ENCODE measurements at places on chromosomes 12 and 14. TPM values are rescaled to one million over a fixed set of nuclear protein-coding genes. Genes with fewer than 3 reads are reported as not detected.

- DNase-seq: no peak
Measured at GRCh38 chr12:90226211-90226610, 517.6 kb upstream of the ATP2B1 start.

DNA sequence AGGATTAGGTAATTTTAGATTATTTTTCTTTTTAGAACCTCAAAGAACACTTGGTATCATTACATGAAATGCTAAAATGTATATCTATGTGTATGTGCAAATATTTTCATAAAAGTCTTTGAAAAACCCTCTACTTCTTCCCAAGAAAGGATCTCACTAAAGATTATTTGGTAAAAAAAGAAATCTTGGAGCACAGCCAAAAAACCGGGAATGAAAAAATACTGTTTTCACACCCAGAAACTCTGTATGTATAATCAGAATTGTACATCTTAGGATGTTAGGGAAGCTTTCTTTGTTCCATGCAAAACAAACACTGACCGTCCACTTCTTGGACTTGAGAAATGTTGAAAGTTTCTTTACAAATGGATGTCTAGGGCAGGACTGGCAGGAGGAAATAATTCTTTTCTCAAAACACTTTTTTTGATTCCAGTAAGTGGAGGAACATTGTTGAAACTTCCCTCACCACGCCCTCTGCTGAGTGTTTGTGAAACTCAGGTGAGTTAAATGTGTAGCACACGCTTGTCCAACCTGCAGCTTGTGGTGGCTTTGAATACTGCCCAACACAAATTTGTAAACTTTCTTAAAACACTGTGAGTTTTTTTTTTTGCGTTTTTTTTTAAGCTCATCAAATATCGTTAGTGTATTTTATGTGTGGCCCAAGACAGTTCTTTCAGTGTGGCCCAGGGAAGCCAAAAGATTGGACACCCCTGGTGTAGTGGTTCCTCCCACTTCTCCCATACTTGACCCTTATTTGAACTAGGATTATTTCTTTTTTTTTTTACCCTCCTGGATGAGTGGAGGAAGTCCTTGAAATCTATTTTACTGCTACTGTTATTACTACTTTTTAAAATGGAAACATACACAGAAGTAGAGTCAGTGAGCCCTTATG is 26.6 kb downstream of the FBXO34 start:
- peak; percentile 59 for DNase-seq

PPP4R4 gene
- polyA plus RNA-seq: 0.54 TPM

- DNase-seq: no peak
Measured at GRCh38 chr14:63901434-63902085, 48.8 kb downstream of the SYNE2 start.

- DNase-seq: no peak
Measured at GRCh38 chr14:65255029-65255545, 152.8 kb upstream of the MAX start.

KRT86 gene
- polyA plus RNA-seq: 0.21 TPM

- DNase-seq: no peak
Measured at GRCh38 chr12:50073206-50073605, 11.9 kb upstream of the SMARCD1 start.

CD163 gene
- 13.0 TPM for polyA plus RNA-seq

TRPV4 gene
- 2.7 TPM for polyA plus RNA-seq

DNA sequence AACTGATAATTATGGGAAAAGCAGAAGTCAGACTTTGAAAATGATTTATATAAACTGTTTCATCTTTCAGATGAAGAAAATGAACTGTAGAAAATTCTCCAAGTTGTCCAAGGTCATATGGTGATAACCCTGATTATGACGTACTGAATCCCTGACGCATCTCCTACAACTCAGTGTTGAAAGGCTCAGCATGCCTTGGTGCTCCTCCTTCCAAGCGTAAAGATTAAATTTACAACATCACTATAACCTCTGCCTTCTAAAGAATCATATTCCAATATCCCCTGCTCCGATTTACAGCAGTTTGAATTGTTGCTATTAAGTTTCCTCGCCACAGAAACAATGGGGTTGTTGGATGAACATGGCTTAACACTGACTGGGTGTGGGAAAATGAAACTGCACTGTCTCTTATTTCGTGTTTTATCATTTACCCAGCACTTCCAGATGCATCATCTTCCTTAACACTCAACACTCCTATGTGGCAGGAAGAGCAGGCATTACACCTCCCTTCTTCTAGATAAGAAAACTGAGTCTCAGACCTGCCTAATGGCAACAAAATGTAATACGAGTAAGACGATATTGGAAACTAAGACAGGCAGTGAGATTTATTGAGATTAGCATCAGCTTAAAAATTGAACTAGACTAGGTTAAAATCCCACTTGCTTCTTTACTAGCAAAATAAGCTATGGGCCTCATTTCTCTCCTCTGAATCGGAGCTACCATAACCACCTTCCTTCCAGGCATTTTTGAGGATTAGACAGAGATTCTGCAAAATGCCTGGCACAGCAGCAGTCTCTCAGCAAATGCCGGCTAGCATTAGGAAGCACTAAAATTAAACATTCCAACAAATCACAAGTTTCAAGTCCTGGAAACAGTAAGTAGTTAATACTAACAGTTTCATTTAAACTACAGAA is 74.2 kb downstream of the PPM1H start:
- DNase-seq: no peak

MFAP5 gene
- polyA plus RNA-seq: 4.9 TPM

GRCh38 chr12:79886917-79887519 is 47.9 kb downstream of the PPP1R12A start:
- DNase-seq: no peak

- no peak for DNase-seq
Measured at GRCh38 chr12:93079976-93080375, 150.9 kb upstream of the EEA1 start.

SLC25A21 gene
- 1.5 TPM for polyA plus RNA-seq

- DNase-seq: no peak
Measured at GRCh38 chr12:106269150-106269771, 21.4 kb upstream of the CKAP4 start.

DNA sequence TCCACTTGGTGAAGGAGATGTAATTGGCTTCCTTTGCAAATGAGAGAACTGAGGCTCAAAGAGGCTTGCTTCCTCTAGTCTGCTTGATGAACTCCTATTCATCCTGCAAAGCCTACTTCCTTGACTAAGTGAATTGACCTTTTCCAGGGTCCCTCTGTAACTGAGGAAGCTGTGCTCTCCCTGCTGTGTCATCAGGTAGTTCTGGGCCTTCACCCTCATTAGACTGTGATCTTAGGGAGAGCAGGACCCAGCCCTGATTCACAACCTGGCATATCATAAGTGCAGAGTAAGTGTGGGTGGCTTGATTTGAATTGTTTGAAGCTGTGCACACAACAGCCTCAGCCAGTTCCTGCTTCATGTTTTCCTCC is 16.3 kb downstream of the ASB2 start:
- DNase-seq: no peak

DNA sequence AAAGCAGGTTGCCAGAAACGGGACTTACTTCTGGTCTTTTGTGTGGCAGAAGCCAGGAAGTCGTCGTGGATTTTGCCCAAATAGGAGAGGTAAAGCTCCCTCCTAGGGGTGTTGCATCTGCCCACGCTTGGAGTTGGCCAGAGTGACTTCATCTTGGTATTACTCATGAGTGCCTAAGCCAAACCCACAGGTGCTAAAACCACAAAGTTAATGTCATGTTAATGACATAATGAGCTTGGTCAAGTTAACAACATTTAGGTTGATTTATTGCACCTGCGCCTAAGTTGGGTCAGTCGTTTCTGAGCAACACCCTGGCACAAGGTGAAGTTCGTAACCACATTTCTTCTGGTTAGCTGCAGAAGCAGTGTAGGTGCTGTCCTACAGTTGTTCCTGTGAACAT is 225.2 kb downstream of the FUT8 start:
- no peak for DNase-seq

GRCh38 chr14:78535041-78535440 is 364.9 kb downstream of the NRXN3 start:
- no peak for DNase-seq

DNA sequence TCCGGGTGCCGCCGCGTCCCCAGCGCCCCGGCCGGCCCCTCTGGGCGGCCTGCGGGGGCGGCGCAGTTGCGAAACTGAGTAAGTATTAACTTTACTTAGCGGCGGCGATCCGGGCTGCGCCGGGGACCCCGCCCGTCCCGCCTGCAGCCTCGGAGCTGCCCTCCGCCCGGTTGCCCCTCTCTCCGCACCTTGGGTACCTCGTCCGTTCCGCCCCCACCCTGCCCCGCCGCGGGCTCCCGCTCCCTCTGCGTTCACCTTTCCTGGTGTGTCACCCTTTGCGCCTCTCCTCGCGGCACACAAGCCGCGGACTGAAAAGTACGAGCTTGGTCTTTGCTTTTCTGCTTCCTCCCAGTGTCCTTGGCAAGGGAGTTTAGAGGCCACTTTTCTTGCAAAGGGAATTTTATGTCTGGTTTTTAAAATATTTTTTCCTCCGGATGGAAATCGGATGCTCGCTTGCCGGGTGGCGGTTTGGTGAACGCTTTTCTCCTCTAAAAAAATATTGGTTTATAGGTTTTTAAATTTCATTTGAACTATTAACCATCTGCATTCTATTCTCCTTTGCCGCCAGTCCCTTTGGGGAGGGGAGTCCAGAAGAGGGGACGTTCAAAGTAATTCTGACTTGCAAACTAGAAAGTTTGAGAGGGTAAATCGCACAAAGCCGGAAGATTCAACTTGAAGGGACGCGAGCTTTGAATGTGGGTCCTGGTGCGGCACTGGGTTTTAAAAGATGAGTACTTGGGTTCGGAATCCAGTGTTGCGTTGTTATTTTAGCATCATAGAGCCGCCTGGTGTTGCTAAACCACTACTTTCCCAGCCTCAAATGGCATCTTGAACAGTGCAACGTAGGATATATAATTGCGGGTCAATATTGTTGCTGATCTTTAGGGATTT is 834 bp downstream of the RASSF8 start:
- peak; percentile 61 for DNase-seq

KLRB1 gene
- 2.9 TPM for polyA plus RNA-seq

DNA sequence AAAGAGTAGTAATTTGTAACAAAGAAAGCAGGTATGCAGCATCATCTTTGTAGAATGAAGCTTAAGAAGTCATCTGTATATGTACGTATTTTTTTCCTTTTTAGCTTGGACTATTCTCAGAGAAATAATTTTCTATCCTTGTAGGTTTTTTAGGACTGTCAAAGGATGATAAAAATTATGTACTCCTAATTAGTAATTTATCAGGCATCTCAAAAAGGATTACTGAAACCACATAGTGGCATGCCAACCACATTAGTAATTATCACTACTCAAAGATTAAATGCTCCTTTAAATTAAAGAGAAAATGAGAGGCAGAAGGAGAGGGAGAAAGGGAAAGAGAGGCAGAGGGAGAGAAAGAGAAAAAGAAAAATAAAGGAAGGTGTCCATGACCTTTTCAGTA is 17.3 kb downstream of the TTC8 start:
- DNase-seq: no peak

DNA sequence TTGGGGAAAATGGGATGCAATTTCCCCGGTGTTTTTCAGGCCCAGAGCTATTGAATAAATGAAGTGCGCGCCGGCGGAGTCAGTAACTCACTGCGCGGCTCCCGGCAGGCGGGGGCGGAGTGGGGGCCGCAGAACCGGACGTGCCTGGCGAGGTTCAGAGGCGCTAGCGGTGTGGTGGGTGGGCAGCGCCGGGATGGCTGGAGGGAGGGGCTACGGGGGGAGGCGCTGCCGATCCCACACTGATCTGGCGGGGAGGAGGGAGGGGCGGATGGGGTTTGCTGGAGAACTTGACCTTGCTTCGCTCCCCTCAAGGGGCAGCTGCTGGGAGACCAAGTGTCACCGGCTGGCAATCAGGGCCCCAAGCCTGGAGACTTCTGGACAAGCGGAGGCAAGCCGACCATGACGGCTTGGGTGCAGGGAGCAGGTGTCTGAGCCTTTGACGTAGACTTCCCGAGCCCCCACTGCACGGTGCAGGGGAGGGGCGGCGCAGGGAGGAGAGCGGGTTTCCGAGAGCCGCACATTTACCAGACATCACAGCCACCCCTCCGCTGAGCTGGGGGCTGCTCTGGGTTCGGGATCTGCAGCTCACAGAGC is 174.1 kb upstream of the RTL1 start:
- no peak for DNase-seq

OR6C2 gene
- polyA plus RNA-seq: not detected

DNA sequence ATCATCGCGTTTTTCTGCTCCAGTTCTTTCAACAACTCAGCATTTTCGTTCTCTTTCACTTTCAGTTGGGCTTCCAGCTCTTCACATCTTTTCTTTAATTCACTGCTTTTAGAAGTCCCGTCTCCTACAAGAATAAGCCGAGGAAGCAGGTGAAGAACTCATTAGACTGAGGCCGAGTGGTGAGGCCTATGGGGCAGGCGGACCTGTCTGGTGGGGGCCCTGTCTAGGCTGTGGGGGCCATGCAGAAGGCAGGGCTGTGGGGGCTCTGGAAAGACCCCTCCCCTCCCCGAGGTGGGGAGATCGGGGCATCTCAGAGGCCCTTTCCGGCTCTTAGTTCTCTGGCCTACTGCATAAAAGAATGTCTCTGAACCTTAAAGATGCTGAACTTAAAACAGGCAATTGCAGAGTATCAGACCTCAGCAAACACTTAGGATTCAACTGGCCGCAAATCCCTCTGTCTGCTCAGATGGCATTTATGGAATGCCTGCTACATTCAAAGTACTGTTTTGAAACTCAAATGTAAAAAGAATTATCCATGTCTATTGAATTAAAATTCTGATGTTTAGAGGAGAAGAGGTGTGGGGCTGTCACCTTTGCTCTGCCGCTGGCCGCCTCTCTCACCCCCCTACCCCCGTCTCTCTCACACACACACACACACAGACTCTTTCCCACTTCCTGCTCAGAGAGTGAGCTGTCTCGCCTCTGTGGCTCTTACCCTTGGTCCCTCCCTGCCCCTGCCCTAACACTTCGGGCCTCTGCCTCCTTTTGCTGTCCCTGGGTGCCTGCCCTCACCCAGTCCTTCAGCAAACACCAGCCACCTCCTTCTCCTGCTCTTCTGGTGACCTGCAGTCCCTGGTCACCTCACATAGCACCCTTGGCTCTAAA is 34.7 kb downstream of the CCDC92 start:
- DNase-seq: no peak

ZFHX2 gene
- polyA plus RNA-seq: 5.0 TPM

LHX5 gene
- not detected for polyA plus RNA-seq

TMTC2 gene
- 48.1 TPM for polyA plus RNA-seq

CMA1 gene
- polyA plus RNA-seq: 0.26 TPM

GRCh38 chr12:12713932-12714275 is 3.3 kb upstream of the CDKN1B start:
- DNase-seq: no peak

DNA sequence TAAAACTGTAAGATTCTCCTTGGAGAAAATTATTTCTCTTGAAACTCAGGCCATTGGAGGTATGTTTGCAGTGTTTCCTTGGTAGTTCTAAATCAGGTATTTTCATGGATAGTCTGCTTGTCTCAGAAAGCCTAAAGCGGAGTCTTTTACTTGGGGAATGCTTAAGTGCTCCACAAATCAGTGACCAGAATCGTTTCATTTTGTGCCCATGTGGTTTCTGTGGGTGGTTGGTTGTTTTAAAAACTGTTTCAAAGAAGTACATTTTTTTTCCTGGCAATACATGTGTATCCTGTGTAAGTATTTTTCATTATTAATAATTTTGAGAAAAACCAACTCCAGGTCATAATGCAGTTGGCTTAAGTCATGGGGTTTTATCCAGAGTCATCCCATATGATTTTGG is 33.6 kb downstream of the CCDC91 start:
- DNase-seq: no peak

FAR2 gene
- polyA plus RNA-seq: 9.5 TPM

ATL1 gene
- 9.4 TPM for polyA plus RNA-seq

Data from right lung (tissue), 10 donors.